T follicular helper cell (primary cell): ENCODE measurements at places on chromosomes 1 and 21.
A peak's percentile ranks its signal among the peaks of the same experiment; 100 is the strongest.

DNA sequence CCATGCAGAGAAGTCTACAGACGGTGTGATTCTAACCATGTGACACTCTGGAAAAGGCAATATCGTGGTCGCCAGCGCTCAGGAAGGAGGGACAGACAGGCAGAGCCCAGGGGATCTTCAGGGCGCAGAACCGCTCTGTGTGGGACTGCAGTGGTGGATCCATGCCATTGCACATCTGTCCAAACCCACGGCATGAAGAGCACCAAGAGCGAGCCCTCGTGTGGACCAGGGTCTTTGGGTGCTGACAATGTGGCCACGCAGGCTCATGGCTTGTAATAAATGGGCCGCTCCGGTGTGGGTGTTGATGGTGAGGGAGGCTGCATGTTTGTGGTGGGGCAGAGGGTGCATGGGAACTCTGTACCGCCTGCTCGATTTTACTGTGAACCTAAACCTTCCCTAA is 25.3 kb upstream of the POFUT2 start:
- no peak for DNase-seq

GRCh38 chr1:146012703-146013558 is 8.6 kb downstream of the HJV start:
- peak; percentile 55 for DNase-seq

DNA sequence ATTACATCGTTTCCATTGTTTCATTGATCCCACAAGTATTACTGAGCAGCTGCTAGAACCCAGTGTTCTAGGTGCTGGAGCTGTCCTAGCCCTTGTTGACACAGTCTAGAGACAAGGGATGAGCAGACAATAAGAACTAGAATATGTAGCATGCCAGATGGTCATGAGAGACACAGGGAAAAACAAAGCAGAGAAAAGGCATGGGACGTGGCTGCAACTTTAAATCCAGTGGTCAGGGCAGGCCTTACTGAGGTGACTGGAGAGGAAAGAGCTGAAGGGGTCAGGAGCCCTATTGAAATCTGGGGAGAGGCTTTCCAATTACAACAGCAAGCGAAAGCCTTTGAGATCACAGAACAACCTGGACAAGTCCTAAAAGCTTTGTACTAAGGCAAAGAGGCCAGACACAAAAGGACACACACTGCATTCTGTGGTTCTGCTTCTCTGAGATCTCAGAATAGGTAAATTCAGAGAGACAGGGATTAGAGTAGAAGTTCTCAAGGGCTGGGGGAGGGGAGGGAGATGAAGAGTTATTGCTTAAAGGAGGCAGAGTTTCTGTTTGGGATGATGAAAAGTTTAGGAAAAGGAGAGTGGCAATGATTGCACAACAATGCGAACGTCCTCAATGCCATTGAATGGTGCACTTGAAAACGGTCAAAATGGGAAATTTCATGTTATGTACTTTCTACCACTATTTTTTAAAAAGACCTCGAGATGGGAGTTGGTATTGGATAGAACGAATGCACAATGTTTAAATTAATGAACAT is 467.4 kb upstream of the VAMP3 start:
- no peak for DNase-seq

DNA sequence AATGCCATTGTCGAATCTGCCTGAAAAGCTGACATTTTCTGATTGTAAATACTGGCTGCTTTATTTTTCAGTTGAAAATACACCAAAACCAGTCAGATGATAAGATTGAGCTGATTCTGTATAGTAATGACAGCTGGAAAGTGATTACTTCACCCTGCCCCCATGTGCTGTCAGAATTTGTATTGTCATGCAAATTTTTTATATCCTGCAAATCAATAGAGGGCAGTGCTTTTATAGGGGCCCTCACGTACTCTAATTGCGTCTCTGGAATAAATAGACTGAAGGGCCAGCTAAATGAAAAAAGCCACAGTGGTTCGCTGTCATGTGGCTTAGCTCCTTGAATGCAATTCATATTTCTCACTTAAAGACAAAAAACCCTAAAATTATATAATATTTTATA is 208.6 kb downstream of the LHX8 start:
- DNase-seq = no peak

- DNase-seq = no peak
Observed at GRCh38 chr1:220527279-220527907, 543 bp upstream of the MARK1 start.
